ENCODE measurements at places on chromosomes 7 and 10.

DNA sequence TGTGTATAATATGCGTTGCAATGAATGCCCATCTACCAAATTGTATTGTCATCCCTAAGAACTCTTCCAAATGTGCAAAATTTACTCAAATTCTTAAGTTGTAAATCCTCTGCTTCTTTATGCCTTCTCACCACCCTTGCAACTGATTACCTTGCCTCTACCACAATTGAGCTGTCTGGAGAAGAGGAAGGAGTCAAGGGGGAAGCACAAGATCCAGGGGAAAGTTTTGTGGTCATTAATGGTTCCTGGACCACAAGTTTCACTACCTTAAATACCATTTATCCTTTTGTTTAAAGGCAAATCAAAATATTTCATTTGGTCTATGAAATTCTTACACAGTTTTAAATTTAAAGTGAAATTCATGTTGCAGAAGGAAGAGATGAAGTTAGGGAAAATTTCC, 16.7 kb downstream of the CRPPA start:
- DNase-seq, result no peak

- no peak for DNase-seq
Measured at GRCh38 chr7:116403265-116403664, 96.3 kb upstream of the CAV2 start.

- no peak for DNase-seq
Measured at GRCh38 chr7:140074780-140075179, 12.0 kb upstream of the PARP12 start.

- DNase-seq, result no peak
Measured at GRCh38 chr7:47330561-47331178, 251.2 kb downstream of the TNS3 start.

GRCh38 chr7:142795339-142795863, 24.6 kb downstream of the PRSS2 start:
- DNase-seq, result no peak

GRCh38 chr10:109933984-109934565, 10.8 kb upstream of the XPNPEP1 start:
- no peak for DNase-seq

DNA sequence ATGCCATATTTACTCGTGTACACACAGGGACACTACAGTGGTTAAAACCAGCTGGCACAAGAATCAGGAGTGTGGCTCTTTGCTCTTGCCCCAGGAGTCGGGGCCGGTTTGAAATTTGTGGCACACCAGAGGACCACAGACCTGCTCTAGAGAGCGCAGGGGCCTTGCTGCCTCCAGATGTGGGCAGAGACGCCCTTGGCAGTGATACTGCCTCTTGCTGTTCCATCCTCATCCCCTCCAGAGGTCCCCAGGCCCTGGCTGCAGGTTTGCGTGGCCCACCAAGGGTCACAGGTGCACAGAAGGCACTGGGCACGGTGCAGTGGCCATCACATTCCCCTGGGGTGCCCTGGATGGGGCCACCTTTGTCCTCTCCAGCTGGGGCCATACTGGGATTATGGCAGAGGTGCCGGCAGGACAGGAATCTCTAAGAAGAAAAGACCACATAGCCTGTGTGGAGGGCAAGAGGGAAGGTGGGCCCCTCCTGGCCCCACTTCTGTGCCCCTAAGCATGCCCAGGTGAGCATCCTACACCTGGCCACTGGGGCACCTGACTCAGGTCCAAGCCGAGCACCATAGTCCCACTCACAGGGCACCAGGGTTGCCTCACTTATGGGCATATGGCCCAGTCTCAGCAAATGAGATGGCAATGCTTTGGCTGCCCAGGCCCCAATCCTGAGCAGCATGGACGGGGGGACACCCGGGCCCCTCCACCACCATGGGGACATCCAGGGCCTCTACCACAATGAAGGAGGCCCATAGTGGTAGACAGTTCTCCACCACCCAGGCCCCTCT, 45.6 kb downstream of the FOXL3 start:
- DNase-seq, result no peak

DNA sequence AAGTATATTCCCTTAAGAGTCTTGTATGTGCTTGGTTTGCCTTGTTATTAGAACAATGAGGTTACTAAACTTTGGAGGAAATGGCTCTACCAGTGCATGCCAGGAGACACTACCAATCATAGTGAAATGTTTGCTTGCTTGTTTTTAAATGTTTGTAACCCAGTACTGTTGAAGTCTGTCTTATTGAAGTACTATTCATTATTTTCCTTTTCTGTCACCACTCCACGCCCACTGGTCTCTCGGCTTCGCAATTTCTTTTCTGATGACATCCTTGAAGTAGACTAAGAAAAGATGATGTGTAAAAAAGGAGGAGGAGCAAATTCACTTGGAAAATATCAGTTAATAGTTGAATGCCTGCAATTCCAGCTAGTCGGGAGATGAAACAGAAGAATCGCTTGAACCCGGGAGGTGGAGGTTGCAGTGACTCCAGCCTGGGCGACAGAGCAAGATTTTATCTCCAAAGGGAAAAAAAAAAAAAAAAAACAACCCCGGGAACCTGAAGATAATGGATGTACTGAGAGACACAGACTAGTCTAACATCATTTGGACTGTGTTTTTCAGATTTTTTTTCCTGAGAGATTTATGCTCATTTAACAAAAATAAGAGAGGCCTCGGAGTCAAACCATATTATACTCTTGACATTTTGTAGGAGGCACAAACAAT, 959.4 kb downstream of the PCDH15 start:
- no peak for DNase-seq

GRCh38 chr7:28804990-28805389, 153.1 kb downstream of the TRIL start:
- no peak for DNase-seq

DNA sequence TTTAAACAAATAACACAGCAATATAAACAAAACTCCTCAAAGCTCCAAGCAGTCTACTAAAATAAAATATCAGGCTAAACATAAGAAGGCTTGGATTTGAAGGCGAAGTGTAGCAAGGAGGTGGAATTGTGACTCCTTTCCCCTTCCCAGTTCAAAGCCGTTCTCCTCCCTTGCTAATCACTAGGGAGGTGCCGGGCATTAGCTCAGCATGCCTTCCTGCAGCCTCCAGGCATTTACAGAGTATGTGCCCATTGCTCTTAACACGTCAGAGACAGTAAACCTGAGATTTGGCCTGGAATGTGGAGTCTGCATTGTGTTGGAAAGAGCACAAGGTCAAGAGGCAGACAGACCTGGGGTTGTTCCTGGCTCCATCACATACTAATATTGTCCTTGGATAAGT, 15.6 kb downstream of the CNNM1 start:
- no peak for DNase-seq

GRCh38 chr10:102236006-102236405, 5.3 kb downstream of the PITX3 start:
- DNase-seq, result no peak

DNA sequence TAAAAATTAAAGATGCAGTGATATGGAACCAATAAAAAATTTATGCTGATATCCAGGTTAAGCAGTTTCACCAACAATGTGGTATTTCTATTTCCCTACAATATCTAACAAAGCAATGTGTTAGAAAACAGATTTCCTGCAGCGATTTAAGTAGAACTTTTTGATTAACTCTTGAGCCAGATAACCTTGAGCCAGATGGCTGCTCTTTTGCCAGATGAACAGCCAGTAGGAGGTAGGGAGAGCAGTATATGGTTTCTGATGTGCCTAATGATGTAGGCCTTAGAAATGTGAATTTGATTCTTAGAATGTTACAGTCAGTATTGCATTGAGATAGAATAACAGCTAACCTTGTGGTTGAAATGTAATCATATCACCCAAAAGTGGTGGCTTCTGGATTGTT, 31.1 kb downstream of the STAMBPL1 start:
- no peak for DNase-seq

GRCh38 chr7:24540956-24541355, 32.3 kb upstream of the PALS2 start:
- DNase-seq, result no peak

DNA sequence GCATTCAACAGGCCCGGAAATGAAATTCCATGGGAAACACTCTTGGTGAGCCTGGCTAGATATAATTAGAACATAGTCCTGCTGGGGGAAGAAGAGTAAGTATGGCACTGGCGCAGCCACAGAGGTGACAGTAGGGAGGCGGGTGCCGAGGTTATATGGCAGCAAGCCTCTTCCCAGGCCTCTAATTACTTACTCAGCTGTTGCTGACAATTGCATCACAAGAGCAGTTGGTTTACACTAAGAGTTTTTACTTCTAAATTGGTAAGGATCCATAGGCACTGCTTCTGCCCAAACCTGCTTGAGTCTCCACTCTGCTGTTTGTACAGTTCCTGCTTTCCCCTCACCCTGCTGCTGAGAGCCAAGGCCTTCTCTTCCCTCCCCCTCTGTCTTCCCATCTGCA, 93.3 kb upstream of the DUSP5 start:
- DNase-seq, result no peak

GRCh38 chr7:149156898-149157297, 9.6 kb downstream of the ZNF398 start:
- no peak for DNase-seq

- DNase-seq, result no peak
Measured at GRCh38 chr7:81206667-81207360, 288.0 kb upstream of the SEMA3C start.

DNA sequence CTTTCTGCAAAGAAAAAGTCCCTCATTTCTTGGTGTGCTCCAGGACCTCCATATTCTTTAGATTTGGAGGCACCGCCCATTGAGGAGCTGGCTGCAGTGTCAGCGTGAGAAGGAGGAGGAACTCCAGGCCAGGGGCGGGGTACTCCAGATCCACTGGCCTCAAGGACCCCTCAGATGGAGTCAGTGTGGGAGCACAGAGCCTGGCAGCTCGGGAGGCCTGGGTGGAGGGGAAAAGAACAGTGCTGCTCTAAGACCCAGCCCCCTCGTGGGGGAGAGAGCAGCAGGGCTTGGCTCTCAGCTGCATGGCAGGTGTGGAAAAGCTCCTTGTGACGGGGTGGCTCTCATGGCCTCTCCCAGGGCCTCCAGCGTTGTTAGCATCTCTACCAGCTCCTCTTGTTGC, 70.5 kb downstream of the ITGB1 start:
- DNase-seq, result no peak

GRCh38 chr10:103467406-103467805, 8.7 kb upstream of the CALHM1 start:
- DNase-seq, result no peak

- DNase-seq, result no peak
Measured at GRCh38 chr10:93319096-93319495, 163.0 kb downstream of the MYOF start.

DNA sequence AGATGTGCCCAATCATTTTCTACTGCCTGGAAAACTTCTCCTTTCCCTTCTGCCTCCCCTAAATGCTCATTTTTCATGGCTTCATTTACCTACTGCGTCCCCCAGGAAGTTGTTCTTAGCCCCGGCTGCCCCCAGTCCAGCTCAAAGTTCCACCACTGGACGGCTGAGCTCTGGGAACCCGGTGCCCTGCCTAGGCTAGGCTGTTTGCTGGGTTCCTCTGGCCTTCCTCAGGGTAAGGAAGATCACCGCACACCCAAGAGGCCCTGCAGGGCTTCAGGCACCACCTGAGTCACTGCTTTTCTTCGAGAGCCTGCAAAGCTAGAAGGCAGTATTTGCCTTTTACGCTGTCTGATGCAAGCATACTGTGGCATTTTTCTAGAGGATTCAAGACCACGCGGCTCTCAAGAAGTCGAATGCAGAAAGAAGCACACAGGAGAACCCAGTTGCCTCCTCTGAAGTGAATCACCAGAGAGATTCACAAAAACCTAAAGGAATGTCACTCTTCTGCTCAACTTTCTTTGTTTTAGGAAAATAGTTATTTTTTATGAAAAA, 46.7 kb upstream of the ZMIZ1 start:
- no peak for DNase-seq

DNA sequence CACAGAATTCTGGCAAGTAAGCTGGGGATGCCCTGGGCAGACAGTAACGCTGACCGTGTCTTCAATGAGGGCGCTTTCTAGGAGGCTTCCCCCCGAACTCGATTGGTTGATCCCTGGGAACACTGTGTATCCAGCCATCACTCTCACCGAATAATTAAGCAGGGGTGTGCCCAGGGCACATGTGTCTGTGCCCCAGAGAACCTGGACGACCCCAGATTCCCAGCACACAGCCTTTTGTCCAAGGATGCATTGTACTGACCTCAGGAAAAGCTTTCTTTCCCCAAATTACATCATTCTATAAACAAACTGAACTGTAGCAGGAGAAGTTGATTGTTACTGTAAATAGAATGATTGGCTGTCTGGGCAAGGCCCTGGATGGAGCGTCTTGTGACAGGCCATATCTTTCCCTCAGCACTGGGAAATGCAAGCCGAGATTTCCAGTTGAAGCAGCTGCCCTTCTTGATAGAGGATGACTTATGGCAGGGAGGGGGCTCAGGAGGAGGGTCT, 6.6 kb upstream of the DEPP1 start:
- no peak for DNase-seq

GRCh38 chr7:84497873-84498272, 303.3 kb upstream of the SEMA3A start:
- DNase-seq, result no peak
